Left ventricle myocardium inferior (tissue), 1 donor: ENCODE measurements at places on chromosomes 3 and 15.

- no peak for DNase-seq
Measured at GRCh38 chr3:72618739-72619138, 229.5 kb downstream of the SHQ1 start.

DNA sequence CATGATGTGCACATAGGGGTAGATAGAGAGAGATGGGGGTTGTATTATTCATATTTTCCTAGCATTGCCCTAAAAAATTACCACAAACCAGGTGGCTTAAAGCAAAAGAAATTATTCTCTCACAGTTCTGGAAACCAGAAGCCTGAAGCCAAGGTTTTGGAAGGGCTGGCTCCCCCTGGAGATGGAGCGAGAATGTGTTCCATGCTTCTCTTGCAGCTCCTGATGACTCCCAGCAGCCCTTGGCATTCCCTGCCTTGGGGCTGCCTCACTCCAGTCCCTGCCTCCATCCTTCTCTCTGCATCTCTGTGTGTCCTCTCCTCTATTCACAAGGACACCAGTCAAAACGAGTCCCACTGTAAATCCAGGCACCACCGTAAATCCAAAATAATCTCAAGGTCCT is 91.5 kb upstream of the FAM174B start:
- DNase-seq: no peak

DNA sequence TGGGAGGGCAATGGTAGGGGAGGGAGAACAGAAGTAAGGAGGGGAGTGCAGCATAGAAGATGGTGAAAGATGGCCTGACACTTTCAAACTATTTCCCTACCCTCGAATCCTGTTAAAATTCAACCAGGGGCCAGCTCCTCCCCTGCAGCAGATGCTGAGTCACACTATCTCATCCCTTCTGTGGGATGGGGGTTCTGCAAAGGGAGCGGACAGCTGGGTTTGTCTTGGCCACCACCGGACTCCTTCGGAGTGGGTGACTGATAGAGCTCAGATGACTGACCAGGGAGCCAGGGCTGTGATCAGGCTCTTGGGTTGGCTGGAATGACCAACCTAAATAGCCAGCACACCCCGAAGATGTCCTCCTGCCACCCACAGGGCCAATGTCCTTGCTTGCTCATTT is 33.6 kb upstream of the TMCC1 start:
- no peak for DNase-seq

DNA sequence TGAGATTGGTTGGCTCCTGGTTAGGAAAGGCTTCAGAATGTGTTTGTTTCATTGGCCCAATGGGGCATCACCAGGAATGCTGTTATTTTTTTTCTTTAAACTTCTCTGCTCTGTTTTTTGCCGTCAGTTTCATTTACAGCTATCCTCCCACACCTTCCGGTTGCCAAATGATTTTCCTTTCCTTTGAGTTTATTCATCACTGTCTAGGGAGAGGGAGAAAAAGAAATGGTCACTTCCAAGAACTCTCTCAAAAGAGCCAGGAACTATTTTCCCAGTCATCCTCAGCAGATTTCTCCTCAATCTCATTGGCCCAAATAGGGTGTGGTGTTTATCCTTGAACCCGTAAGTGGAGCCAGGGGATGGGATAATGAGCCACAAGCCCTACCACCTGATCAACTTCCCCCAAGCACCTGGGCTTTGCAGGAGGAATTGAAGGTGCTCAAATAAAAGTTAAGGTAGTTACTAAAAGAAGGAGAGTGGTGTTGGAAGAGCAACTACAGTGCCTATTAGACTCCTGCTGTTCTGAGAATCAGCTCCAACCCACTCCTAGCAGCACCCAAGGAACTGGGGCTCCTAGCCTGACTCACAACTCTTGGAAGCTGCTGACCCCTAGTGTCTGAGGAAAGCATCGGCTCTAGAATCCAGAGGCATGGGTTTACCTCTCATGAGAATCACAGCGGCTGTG is 183.8 kb upstream of the IL12A start:
- DNase-seq: peak; percentile 37

GRCh38 chr15:58331913-58332675 is 99.7 kb upstream of the LIPC start:
- peak; percentile 95 for DNase-seq

- DNase-seq: no peak
Measured at GRCh38 chr15:42704492-42704926, 32.4 kb downstream of the CDAN1 start.

DNA sequence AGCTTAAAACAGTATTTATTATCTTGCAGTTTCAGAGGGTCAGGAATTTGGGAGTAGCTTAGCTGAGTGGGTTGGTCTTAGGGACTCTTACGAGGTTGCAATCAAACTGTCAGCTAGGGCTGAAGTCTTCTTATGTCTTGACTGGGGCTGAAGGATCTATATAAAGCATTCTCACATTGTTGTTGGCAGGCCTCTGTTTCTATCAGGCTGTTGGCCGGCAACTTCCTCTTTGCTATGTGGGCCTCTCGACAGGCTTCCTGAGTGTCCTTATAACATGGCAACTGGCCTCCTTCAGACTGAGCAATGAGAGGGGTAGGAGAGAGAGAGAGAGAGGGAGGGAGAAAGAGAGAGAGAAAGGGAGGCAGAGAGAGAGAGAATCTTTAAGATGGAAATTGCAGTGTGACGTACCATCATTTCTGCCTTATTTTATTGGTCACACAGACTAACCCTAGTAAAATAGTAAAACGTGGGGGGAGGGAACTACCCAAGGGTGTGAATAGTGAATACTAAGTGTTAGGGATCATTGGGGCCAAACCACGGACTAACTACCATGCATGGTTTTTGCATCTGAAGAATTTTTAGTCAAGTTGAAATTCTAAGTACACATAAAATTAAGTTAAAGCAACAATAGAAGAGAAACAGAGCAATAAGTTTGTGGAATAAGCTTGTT is 16.1 kb downstream of the FGF7 start:
- peak; percentile 31 for DNase-seq

DNA sequence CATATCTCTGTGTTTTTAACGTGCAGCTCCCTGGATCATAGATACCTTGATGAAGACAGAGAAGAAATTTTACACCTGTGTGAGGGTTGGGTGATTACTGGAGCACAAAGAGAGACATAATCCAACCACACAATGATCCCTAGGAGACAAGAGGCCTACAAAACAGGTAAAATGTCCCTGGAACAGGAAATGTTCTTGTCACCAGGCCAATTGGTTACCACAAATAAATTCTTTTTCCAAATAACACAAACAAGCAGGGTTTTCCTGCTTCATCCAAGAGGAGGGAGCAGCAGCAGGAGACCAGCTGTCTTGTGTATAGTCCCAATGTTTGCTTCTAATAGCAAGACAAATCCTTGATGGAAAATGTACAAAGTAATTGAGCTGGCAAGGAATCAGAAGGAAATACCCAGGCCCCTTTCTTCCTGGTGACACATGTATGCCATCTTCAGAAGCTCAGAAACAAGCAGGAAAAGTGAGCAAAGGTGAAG is 1.4 kb downstream of the MGLL start:
- DNase-seq: no peak

DNA sequence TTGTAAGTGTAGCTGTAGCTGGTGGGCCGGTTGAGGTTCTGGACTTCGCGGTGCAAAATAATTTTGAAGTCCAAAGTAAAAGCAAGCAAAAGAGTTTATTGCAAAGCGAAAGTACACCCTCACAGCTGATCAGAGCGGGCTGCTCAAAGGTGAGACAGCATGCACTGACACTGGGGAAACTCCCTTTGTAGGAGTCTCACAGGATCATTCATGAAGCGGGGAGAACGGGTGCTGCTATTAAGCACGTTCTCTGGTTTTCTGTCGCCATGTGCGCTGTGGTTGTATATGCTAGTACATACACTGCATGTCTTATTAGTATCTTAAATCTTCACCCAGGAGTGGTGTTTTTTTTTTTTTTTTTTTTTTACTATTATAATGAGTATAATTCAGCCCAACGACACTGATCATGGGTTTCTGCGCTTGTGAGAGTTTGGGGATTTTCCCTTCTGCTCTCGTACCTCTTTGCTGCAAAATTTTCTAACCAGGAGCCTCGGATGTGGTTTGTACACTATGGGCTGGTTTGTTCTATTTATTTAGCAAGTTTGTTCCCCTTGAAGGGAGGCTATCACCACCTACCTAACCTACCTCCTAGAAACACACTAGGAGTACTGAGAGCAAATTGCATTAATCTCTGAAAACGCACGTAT is 1.4 kb upstream of the AP4E1 start:
- DNase-seq: no peak

DNA sequence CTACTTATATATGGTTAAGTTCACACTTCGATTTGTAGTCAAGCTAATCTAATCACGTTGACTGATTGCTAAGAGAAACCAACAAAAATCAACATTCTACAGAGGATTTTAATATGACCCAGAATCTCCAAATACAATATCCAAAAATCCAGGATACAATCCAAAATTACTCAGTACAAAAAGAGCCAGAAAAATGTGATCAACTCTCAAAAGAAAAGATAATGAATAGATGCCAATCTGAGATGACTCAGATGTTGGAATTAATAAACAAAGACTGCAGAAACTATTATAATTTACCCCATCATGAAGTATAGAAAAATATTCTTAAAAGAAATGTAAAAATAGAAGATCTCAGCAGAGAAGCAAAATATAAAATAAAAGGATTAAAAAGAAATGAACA is 22.3 kb downstream of the HACL1 start:
- DNase-seq: no peak

GRCh38 chr15:66078196-66078928 is 175.2 kb downstream of the MEGF11 start:
- DNase-seq: no peak
